ENCODE measurements at places on chromosomes 6 and 20.

DNA sequence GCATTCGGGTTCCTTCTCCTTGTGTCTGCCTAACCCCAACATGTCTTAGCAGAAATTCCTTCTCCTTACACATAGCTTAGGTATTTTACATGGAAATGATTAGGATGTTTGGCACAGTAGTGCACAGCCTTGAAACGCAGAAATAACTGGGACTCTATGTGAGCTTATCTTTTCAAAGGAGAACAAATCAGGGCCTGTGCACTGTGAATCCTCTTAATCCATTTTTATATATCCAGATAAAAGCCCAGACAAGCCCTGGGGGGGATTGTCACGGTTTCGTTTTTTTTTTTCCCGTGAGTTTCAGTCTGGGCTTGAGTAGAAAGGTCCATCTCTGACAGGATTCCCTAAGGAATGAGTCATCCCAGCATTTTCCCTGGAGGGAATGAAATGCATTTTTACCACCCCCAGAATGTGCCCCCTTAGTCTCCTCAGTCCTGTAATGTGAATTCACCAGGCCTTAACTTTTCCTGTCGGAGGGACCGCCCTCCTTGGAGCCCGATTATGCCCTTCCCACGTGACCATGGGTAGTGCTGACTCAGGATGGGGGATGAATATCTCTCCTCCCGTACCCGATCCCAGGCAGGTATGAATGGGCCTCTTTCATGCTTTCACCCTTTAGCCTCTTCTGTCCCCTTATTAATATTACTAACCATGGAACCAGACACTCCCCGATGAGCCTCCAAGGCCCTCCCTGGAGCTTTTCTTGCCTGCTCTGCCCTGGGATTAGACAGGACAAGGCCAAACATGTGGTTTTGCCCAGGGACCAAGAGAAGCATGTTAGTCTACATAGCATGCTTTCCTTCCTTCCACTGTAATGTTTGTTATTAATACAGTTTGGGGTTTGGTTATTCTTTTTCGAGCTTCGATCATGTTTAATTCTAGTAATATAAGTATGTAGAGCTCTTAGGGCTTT lies 23.9 kb upstream of the NAA20 start:
- DNase-seq: no peak
- no peak overlapping the region for H3K4me3 ChIP-seq
- H3K27ac ChIP-seq: no peak overlapping the region
- no peaks in the 10 kb centered on the region for H3K36me3 ChIP-seq
- H3K27me3 ChIP-seq: peaks cover 4% of the 10 kb centered on the region
- no peaks in the 10 kb centered on the region for H3K4me1 ChIP-seq

GRCh38 chr6:155436981-155437749 lies 18.5 kb downstream of the NOX3 start:
- no peak for DNase-seq
- H3K27me3 ChIP-seq: no peaks in the 10 kb centered on the region
- H3K4me1 ChIP-seq: peaks cover 5% of the 10 kb centered on the region
- H3K27ac ChIP-seq: no peak overlapping the region
- H3K36me3 ChIP-seq: no peaks in the 10 kb centered on the region

DNA sequence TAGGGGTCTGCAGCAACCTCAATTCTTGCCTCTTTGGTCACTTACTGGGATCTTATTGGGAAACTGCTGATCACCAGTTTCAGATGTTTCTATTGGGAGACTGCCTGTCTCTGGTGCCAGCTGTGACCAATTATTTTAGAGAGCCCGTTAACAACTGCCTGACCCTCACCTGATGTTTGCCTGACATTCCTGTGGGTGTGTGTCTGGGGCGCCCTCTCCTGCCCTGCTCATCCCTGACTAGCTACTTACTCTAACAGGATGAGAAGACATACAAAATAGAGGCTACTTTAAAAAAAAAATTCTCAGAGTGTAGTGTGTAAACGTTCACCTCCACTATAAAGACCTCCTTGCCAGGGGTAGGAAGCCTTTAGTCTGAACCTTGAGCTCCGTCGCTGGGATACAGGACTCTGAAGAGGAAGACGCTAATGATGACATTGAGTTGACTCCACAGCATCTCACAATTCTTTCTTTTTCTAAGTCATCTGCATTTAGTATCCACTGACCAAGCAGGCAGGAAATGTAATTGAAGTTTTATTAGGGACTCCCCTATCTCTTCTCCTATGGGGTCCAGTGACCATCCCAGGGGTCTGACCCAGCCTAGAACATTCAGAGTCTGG lies 54.6 kb upstream of the DDR1 start:
- H3K36me3 ChIP-seq: peaks cover 10% of the 10 kb centered on the region
- no peaks in the 10 kb centered on the region for H3K27me3 ChIP-seq
- DNase-seq: no peak
- H3K4me3 ChIP-seq: peak overlapping the region; percentile 96
- peaks cover 64% of the 10 kb centered on the region for H3K4me1 ChIP-seq
- H3K27ac ChIP-seq: peak overlapping the region; percentile 98

- H3K27ac ChIP-seq: no peak overlapping the region
- no peaks in the 10 kb centered on the region for H3K4me1 ChIP-seq
- DNase-seq: no peak
- no peaks in the 10 kb centered on the region for H3K27me3 ChIP-seq
Measured at GRCh38 chr6:167956983-167957492, 40.4 kb upstream of the KIF25 start.

- H3K27ac ChIP-seq: no peak overlapping the region
- peak overlapping the region; percentile 15 for H3K4me3 ChIP-seq
- no peaks in the 10 kb centered on the region for H3K36me3 ChIP-seq
- H3K4me1 ChIP-seq: peaks cover 31% of the 10 kb centered on the region
Measured at GRCh38 chr6:99603421-99604165, 3.0 kb upstream of the PRDM13 start.

- peaks cover 7% of the 10 kb centered on the region for H3K4me1 ChIP-seq
- no peak overlapping the region for H3K27ac ChIP-seq
- H3K4me3 ChIP-seq: peak overlapping the region; percentile 80
- no peak for DNase-seq
- H3K27me3 ChIP-seq: peaks cover 34% of the 10 kb centered on the region
Measured at GRCh38 chr6:166861961-166862286, 94.4 kb downstream of the RNASET2 start.

DNA sequence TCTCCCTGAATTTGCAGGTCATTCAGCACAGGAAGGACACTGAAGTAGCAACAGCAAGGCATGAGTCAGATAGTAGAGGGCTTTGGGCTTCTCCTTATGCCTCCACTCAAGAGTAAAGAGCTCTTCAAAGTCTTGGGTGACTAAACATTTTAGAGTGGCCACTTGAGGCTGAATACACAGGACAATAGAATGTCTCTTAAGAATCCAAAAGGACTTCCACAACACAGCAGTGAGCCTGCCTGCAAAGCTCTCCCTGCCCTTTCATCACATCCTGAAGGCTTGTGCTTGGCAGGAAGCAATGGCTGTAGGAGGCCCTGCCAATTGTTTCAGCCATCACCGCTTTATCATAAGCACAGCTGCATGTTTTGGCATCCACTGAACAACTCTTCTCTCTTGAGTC lies 36.8 kb downstream of the FOXQ1 start:
- peaks cover 11% of the 10 kb centered on the region for H3K27me3 ChIP-seq
- no peaks in the 10 kb centered on the region for H3K36me3 ChIP-seq
- no peaks in the 10 kb centered on the region for H3K4me1 ChIP-seq
- DNase-seq: no peak
- no peak overlapping the region for H3K27ac ChIP-seq

GRCh38 chr20:50522053-50522674 lies 12.0 kb downstream of the PTPN1 start:
- H3K27ac ChIP-seq: no peak overlapping the region
- H3K4me3 ChIP-seq: no peak overlapping the region
- no peaks in the 10 kb centered on the region for H3K27me3 ChIP-seq
- no peak for DNase-seq
- peaks cover 66% of the 10 kb centered on the region for H3K4me1 ChIP-seq
- H3K36me3 ChIP-seq: peaks cover 32% of the 10 kb centered on the region

GRCh38 chr20:34595377-34596184 lies 37.1 kb downstream of the MAP1LC3A start:
- no peak for DNase-seq
- H3K27ac ChIP-seq: no peak overlapping the region
- peaks cover 2% of the 10 kb centered on the region for H3K36me3 ChIP-seq
- H3K27me3 ChIP-seq: no peaks in the 10 kb centered on the region
- H3K4me1 ChIP-seq: no peaks in the 10 kb centered on the region

- H3K4me1 ChIP-seq: peaks cover 55% of the 10 kb centered on the region
- DNase-seq: no peak
- H3K27ac ChIP-seq: peak overlapping the region; percentile 90
Measured at GRCh38 chr20:3995749-3996320, 19.5 kb downstream of the RNF24 start.

GRCh38 chr6:89400912-89401399 lies 11.1 kb downstream of the RRAGD start:
- H3K36me3 ChIP-seq: no peaks in the 10 kb centered on the region
- H3K27me3 ChIP-seq: no peaks in the 10 kb centered on the region
- no peak overlapping the region for H3K4me3 ChIP-seq
- H3K27ac ChIP-seq: no peak overlapping the region
- DNase-seq: no peak
- H3K4me1 ChIP-seq: peaks cover under 1% of the 10 kb centered on the region

- H3K27me3 ChIP-seq: peaks cover 11% of the 10 kb centered on the region
- H3K27ac ChIP-seq: no peak overlapping the region
- no peaks in the 10 kb centered on the region for H3K36me3 ChIP-seq
- H3K4me3 ChIP-seq: no peak overlapping the region
- DNase-seq: no peak
Measured at GRCh38 chr6:108732091-108732870, 115.9 kb upstream of the ARMC2 start.

DNA sequence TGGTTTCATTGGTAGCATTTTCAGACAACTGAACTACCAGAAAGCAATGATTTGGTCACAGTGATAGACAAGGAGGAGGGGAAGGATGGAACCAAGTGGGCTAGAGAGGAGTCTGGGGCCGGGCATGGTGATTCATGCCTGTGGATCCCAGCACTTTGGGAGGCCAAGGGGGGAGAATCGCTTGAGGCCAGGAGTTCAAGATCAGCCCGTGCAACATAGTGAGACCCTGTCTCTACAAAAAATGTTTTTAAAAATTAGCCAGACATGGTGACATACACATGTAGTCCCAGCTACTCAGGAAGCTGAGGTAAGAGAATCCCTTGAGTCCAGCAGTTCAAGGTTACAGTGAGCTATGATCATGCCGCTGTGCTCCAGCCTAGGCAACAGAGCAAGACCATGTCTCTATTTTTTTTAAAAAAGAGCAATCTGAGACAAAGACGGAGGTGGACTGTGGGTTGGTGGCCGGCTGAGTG lies 70.6 kb downstream of the SYCP2L start:
- no peaks in the 10 kb centered on the region for H3K4me1 ChIP-seq
- H3K36me3 ChIP-seq: no peaks in the 10 kb centered on the region
- no peak for DNase-seq
- H3K4me3 ChIP-seq: no peak overlapping the region
- H3K27me3 ChIP-seq: peaks cover 4% of the 10 kb centered on the region
- H3K27ac ChIP-seq: no peak overlapping the region

GRCh38 chr6:146865756-146866379 lies 267.1 kb downstream of the ADGB start:
- H3K4me1 ChIP-seq: peaks cover 5% of the 10 kb centered on the region
- no peak overlapping the region for H3K4me3 ChIP-seq
- peaks cover 1% of the 10 kb centered on the region for H3K36me3 ChIP-seq
- H3K27me3 ChIP-seq: peaks cover 3% of the 10 kb centered on the region
- DNase-seq: no peak

DNA sequence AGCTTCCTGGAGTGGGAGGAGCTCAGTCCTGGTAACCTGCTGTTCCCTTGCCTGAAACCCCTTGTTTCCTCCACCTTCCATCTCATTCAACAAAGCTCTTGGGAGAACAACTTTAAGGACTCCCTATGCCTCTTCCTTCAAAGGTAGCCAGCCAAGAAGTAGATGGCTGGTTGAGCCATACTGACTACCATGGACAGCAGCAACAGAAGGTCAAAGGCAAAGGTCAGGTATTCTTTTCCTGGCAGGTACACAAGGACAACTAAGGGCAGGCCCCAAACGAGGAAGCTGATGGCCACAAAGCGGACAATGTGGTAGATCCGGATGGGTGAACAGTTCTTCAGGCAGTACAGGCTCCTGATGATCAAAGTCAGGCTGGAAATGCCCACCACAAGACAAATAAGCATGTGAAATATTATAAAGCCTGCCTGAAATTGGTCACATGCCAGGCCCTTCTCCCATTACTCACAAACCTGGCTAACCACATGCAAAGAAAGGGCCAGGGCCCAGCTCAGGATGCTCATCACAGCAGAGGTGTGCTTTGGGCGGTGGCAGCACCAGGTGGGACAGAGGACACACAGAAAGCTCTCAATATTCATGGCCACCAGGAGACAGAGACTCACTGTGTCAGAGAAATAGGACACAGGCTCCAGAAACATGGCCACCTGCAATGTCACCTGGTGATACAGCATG lies 21.7 kb downstream of the UBD start:
- H3K36me3 ChIP-seq: no peaks in the 10 kb centered on the region
- no peak for DNase-seq
- H3K27ac ChIP-seq: no peak overlapping the region
- no peaks in the 10 kb centered on the region for H3K4me1 ChIP-seq
- peaks cover 12% of the 10 kb centered on the region for H3K27me3 ChIP-seq

DNA sequence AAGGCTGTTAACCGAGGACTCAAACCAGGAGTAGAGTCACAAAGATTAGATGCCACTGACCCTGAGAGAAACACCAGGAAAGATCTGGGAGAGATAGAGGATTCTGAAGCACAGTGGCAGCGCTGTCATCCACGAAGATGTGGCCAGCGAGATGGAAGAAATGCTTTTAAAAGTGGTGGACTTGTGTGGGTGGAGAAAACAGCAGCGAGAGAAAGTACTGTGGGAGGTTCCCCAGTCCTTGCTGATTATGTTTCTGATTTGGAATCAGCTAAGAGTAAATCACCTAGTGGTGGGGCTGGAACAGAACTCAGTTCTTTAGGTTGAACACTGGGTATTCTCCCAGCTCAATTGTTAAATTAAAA lies 435 bp upstream of the ZNF322 start:
- peaks cover 4% of the 10 kb centered on the region for H3K27me3 ChIP-seq
- H3K36me3 ChIP-seq: peaks cover 18% of the 10 kb centered on the region
- H3K4me3 ChIP-seq: peak overlapping the region; percentile 79
- peak overlapping the region; percentile 0 for H3K27ac ChIP-seq
- DNase-seq: no peak
- peaks cover 41% of the 10 kb centered on the region for H3K4me1 ChIP-seq

Measured in activated T-helper 1 cell treated with anti-CD3 and anti-CD28 coated beads, Interleukin-12 subunit alpha, Interleukin-12 subunit beta, Interleukin-2, Interleukin-4 antibody, amounts not matched to agents 30 ng/mL and 10 ng/mL and 1 ng/mL, durations not matched to agents 14 hours and 24 hours and 36 hours (primary cell).